ENCODE measurements at places on chromosomes 7 and 10.
A peak's percentile ranks its signal among the peaks of the same experiment; 100 is the strongest.

DNA sequence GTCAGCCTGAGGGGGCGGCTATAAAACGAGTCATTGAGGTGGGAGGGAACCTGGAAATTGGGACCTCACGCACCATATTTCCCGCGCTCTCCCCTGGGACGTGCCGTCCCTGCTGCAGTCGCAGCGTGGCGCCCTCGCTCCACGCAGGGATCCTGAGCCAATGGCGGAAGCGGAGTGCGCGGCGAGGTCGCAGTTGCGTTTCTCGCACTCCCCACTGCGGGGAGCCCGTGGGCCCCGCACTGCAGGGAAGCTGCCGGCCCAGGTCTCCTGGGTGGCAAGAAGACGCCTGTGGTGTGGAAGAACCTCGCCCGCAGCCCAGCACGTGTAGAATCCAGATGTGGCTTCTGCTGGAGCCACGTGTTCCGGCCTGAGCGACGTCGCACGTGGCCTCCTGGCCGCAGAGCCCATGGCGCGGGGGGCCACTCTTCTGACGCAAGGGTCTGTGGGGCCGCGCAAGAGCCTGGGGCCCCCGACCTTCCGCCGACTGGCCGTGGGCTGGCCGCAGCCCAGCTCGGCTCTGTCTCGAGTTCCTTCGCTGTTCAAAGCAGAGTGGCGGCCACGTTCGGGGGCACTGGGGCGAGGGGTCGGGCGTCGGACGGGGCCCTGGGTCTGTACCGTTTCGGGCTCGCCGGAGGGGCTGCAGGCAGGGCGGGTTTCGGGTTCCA is 26.4 kb downstream of the HIF1AN start:
- DNase-seq: peak; percentile 58

GRCh38 chr10:110923856-110924493 is 4.6 kb downstream of the SHOC2 start:
- DNase-seq: no peak

- no peak for DNase-seq
These were observed 11.7 kb downstream of the ORAI2 start for GRCh38 chr7:102444961-102445673.

DNA sequence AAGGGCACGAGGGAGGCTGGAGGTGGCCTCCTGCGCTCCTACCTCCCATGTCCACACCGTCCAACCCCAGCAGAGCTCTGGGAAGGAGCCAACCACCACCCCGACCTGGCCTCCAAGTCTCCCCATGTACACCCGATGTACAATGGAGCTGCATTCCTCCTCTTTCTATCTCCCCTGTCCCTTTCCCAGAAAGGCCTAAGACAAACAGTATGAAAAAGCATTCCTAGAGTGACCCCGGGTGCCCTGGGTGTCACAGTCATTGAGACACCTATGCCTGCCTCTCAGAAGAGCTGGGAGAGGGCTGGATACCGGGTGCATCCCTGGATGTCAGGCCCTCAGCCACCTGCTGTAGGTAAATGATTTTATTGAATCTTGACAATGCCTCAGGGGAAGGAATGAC is 248.1 kb downstream of the EMX2 start:
- DNase-seq: no peak

DNA sequence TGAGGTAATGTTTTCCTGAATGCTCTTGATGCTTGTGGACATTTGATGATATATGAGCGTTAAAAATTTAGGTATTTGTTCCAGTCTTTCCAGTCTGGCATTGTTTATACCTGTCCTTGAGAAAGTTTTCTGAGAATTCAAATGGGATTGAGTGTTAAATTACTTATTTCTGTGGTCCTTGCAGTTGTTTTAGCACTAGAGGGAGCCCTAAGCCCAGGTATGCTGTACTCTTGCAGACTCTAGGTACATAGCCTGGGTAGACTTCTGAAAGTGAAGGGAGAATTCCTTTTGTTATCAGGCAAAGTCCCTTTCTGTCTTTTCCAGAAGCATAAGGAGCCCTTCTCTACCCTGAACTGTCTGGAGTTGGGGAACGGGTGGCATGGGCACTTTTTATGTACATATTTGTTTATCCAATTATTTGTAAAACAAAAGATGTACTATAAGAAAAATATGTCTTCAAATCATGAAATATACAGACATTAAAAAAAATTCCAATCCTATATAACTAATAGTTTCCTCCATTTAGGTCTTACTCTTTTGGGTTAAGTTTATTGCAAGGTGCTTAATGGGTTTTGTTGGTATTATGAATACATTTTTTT is 262.1 kb downstream of the ATRNL1 start:
- DNase-seq: peak; percentile 10

DNA sequence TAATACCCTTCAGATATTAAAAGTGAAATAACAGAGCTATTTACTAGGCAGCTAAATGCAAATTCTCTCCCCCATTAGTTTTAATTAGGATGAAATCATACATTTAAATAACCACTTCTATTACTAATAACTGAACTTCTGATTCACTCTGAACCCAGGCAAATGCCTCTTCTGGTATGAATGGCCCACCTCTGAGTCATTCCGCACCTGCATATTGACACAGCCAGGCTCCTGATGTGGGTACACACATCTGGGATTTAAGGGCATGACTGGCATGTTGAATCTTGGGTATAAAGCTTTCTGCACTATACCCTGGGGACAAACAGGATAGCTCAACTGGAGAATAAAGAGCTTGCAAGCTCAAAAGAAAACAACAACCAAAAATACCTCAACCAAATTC is 140.9 kb downstream of the AUTS2 start:
- DNase-seq: no peak

DNA sequence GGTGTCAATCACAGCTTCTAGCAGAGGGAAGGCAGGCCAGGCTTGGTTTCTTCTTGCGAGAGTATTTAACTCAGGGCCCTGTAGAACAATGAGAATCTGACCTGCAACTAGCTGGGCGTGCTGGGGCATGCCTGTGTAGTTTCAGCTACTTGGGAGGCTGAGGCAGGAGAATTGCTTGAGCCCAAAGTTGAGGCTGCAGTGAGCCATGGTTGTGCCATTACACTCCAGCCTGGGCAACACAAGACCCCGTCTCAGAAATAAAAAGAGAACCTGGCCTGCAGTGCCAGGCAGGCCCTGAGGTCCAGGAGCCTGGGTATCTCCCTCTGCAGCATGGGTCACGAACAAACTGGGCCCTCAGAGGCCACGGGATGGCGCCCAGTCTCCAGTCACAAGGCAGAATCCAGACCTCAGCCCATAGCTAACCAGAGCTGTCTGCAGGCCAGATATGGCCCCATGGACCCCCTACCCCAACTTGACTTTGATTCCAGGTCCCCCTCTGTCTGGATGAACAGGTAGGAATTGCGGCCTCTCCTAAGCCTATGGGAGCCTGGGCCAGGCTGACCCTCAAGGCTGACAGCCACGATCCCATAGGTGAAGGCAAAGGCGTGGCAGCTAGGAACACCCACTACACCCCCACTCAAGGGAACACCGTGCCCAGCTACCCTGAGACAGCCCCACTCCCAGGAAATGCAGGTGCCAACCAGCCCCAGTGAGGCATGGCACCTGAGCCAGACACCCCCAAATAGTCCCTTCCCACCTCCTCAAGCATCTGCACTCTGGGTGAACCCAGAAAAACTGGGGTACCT is 102.7 kb upstream of the TNRC18 start:
- DNase-seq: no peak

GRCh38 chr10:99555825-99556523 is 23.2 kb downstream of the NKX2-3 start:
- DNase-seq: no peak
